Activated CD4-positive, CD25-positive, alpha-beta regulatory T cell (primary cell): ENCODE measurements at places on chromosomes 7 and 10.

DNA sequence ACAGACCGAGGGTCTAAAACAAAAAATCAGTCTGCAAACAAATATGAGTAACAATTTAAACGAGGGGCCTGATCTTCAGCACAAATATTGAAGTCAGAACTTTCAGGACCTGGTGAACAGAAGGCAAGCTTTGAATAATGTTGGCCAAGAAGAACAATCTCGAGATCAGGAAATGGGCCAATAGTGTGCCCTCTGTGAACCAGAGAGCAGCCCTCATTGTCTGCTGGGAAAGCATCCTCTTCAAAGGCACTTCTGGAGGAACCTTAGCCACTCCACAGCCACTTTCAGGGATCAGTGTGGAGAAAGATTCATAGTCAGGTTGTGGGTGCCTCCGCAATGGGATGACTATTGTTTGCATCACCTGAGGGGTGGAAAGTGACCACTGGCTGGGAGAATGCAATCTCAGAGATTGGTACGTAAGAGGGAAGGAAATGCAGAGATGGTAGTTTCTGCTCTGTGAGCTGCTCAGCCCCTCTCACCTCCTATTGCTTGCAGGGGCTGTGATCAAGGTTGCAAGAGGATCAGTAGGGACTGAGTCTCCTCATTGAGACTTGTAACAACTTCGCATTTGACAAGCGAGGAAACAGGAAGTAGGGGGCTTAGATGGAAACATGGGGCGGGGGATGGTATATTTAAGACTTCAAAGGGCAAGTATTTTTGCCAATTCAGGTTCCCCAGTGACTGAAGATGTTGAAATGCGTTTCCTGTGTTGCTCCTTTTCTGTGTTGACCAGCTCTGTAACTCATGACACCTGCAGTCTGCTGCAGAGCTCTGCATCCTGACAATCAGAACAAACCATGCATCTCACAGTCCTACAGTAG, 28.4 kb upstream of the IFRD1 start:
- no peak for DNase-seq

- no peak for DNase-seq
Measured at GRCh38 chr10:77105761-77106221, 531.8 kb downstream of the KCNMA1 start.

DNA sequence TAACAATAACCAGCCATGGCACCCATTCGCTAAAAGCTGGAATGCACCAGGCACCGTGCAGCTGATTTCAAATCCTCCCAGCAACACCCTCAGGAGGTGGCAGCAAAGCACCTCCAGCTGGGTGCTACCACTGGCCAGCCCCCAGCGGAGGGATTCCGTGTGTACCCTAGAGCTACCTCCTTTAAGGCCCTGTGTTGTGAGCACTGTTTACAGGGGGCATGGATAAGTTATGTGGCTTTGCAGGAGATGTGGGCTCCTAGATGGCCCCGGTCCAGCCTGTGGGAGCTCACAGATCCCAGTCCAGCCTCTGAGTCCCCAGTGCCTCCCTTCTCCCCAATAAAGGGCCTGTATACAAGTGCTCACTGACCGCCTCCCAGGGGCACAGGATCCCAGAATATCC, 27.1 kb downstream of the TNRC18 start:
- DNase-seq, result no peak

GRCh38 chr10:14656052-14656730, 118.5 kb downstream of the FAM107B start:
- no peak for DNase-seq

DNA sequence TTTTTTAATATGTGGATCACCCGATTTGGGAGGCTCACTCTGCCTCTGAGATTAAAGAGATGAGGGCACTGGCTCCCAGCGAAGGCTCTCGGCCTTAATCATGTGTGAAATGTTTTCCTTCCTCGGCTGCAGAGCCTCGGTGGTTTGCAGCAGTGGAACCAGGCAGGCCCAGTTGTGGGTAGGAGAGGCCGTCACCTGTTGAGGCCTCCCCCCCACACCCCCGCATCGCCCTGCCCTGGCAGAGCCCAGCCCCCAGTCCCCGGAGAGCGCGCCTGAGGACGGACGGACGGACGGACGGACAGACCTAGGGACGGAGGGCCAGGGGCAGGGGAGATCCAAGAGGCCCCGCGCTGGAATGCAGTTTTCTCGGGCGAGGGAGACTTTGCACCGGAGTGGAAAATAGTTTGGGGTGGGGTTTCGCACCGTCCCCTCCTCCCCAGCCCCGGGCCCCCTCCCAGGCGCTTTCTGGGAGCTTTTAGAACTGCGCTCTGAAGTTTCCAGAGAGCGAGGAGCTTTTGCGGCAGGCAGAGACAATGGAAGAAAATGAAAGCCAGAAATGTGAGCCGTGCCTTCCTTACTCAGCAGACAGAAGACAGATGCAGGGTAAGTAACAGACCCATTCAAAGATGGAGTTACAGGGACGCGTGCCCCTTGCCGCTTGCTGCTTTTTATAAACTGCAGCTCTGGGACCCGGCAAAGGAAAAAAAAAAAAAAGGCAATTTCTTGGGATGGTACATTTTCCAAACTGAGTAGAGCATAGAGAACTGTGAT, at the start of gene KIAA1217:
Gene KIAA1217, plus strand, starts transcription at position 478 of the 771 bp plus-strand sequence. Its CDS starts 56 bp downstream, at position 534.
- DNase-seq, result no peak

GRCh38 chr7:129853661-129854268, 99.0 kb downstream of the UBE2H start:
- no peak for DNase-seq

GRCh38 chr10:123474700-123475099, 191.5 kb upstream of the GPR26 start:
- DNase-seq, result no peak

- DNase-seq, result no peak
Measured at GRCh38 chr7:37249240-37249639, 199.4 kb downstream of the ELMO1 start.

DNA sequence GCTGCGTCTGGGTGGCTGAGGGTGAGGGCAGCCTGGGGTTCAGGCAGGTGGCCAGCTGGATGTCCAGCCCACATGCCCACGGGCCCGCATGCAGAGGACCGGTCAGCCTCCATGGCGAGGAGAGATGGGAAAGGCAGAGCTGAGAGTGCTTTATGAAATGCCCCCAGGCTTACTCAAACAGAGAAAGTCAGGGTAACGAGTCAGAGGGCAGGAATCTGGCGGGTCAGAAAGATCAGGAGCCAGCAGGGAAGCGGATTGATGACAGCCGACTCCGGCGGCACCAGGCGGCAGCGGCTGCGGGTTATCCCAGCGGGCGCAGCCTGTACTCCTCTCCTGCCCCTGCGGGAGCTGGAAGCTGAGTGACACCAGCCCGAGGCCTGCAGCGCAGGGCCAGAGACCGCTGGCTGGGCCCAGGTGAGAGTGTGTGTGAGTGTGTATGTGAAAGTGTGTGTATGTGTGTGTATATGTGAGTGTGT, 13.4 kb downstream of the SLC13A4 start:
- no peak for DNase-seq

DNA sequence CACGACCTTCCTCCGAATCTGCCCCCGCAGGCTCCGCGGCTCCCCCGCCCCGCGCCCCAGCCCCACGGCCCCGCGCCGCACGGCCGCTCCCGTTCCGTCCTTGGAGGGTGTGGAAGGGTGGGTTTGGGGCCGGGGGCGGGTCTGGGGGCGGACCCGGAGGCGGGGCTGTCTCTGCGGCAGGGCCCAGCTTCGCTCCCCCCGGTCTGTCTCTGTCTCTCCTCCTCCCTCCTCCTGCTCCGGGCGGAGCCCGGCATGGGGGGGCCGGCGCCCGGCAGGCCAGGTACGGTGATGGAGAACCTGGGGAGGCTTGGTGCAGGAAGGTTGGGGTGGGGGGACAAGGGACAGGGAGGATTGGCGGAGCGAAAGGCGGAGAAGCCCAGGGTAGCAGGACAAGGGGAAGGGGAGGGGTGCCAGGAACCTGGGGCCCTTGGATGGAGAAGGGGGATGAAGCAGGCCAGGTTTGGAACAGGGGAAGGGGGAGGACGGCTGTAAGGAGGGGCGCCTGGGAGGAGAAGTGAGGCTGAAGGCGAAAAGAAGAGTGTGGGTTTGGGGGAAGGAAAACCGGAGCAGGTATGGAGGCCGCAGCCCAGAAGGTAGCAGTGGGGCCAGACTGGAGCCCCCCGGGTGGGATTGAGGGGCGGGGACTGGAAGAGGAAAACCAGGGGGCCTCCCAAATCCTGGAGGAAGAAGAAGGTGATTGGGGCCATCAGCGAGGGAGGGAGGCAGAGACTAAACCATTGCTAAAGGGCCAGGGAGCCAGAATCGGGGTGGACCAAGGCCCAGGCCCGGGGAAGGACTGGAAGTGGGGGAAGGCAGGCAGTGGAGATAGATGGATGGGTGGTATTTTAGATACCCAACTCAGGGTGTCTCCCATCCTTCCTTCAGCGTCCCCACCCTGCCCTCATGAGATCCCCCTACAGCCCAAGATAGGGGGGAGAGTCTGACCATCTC, at the start of gene NYAP1:
Gene NYAP1, plus strand, starts transcription at position 206 of the 951 bp plus-strand sequence. CDS start 1,385 bp downstream, outside the sequence.
- DNase-seq, result peak; percentile 37

DNA sequence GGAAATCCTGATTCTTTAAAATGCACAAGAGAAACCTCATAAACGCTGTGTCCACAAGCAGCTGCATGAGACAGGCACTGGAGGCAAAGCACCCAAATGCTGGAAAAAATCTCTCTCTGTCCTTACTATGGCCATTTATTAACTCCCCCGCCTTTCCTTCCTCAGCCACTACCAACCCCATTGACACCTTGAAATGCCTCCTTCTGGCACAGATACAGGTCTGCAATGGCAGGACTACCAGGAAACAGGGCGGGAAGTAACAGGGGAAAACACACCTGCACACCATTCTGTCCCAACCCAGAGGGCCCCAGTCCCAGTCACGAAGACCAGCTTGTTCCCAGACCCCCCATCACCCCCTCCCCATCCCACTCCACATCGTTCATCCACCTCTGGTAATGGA, 224.3 kb downstream of the PARD3 start:
- no peak for DNase-seq

- DNase-seq, result no peak
Measured at GRCh38 chr7:118759921-118760320, 535.4 kb downstream of the ANKRD7 start.

- no peak for DNase-seq
Measured at GRCh38 chr10:2978111-2978510, 89.2 kb upstream of the PFKP start.

- DNase-seq, result no peak
Measured at GRCh38 chr10:119862524-119862923, 10.1 kb downstream of the MCMBP start.

- no peak for DNase-seq
Measured at GRCh38 chr7:107292591-107292990, 123.8 kb downstream of the HBP1 start.

DNA sequence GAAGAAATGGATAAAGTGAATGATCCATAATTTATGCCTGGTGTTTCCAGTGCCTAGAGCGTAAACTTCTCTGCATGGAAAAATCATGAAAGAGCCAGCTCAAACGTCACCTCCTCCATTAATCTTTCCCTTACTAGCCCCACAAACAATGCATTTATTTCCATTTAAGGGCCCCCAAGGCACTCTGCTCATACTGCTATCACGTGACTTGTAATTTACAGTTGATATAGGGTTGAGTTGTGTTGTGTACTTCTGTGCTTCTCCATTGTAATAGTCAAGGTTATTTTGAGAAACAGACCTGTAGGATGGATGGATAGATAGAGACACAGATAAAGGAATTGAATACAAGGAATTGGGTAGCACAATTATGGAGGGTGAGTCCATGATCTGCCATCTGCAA, 1034.7 kb upstream of the GHITM start:
- DNase-seq, result no peak

- DNase-seq, result no peak
Measured at GRCh38 chr10:70849582-70850016, 33.9 kb downstream of the SGPL1 start.

DNA sequence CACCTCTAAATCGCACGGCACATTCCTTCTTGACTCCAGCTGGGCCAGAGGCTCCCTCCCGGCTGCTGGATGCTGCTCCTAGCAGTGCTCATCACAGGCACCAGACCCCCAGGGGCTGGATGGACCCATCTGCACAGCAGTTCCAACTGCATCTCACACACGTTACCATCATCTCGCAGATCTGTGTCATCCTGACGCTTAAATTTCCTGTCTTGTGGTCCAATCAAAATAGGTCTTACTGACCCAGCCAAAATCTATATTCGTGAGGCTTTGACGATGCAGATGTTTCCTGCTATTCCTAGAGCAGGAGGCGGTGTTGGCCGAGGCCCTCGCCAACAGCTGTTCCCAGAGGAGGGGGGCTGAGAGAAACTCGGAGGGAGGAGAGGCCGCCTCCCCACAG, 108.0 kb downstream of the MKI67 start:
- no peak for DNase-seq

GRCh38 chr10:103724771-103725170, 130.6 kb downstream of the SH3PXD2A start:
- DNase-seq, result no peak

DNA sequence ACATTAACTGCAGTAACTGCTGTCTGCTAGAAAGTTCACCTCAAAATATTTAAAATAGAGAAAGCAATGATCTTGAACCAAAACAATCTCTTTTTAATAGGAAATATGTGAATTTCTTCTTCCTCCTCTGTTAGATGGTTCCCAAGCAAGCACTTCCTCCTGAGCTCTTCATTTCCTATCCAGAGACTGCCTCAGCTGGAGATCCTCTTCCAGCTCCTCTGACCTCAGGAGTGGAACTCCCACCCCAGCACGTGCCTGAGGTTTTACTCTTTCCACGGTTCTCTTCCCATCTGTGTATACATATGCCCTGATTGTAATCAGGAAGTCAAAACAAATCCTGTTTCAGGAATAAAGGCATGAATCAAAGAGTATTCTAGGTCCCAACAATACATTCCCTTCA, 5.6 kb downstream of the DENND11 start:
- DNase-seq, result no peak

- DNase-seq, result peak; percentile 90
Measured at GRCh38 chr7:816300-816750, 16.0 kb upstream of the SUN1 start.

DNA sequence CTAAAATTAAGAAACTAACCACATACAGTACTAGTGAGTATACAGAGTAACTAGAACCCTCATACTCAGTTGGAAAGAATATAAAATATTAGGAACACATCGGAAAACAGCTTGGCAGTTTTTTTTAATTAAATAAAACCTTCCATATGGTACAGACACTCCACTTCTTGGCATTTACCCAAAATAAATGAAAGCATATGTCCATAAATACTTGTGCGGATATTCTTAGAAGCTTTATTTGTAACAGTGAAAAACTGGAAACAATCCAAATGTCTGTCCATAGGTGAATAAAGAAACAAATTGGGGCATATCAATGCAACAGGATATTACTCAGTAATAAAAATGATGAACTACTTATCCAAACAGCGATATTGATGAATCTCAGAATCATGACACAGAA, 410.0 kb downstream of the HTR7 start:
- no peak for DNase-seq

DNA sequence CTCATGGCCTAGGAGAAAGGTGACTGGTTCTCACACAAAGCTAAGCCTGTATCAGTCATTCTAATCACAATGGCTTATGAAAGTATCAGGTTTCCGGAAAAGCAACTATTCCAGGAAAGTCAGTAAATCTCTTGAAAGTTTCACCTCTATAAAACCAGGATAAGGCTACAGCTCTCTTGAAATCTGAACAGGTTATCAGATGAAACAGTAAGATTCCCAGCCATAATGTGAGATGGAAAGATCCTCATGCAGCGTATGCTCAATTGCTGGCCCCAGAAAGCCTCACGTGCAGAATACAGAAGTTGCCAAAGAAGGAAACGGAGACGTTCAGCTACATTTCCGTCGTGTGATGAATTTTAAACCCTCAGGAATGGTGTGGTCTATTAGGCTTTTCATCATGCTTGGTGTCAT, 90.0 kb downstream of the PFKFB3 start:
- DNase-seq, result no peak
